ENCODE measurements at places on chromosomes 2 and 18. TPM values are rescaled to one million over a fixed set of nuclear protein-coding genes. Genes with fewer than 3 reads are reported as not detected.

The RTTN gene
- 25.3 TPM for total RNA-seq

The FAM110C gene
- total RNA-seq = 0.58 TPM

GRCh38 chr2:38650717-38651116, 15.2 kb upstream of the GALM start:
- no peak for DNase-seq

DNA sequence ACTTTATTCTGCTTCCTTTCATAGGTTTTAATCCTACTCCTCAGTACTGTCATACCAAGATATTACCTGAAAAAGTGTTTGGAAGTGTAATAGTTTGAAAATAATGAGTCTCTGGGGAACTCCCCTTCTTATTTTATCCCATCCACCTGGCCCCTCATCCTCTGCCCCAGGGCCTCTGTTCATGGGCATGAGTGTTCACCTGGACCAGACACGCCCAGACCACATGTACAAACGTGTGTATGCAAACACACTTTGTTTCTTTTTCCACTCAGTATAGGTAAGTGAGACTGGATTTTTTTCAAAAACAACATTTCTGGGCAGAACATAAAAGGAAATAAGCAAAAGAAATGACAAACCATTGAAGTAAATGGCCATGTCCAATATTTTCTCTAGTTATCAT, 62.1 kb upstream of the THSD7B start:
- DNase-seq = no peak

- DNase-seq = no peak
These were observed 332.9 kb upstream of the NT5C1B start for GRCh38 chr2:18922276-18922675.

Measured in sciatic nerve (tissue), 2 donors.